ENCODE measurements at places on chromosomes 16 and 17. TPM values are rescaled to one million over a fixed set of nuclear protein-coding genes. Genes with fewer than 3 reads are reported as not detected.

DNA sequence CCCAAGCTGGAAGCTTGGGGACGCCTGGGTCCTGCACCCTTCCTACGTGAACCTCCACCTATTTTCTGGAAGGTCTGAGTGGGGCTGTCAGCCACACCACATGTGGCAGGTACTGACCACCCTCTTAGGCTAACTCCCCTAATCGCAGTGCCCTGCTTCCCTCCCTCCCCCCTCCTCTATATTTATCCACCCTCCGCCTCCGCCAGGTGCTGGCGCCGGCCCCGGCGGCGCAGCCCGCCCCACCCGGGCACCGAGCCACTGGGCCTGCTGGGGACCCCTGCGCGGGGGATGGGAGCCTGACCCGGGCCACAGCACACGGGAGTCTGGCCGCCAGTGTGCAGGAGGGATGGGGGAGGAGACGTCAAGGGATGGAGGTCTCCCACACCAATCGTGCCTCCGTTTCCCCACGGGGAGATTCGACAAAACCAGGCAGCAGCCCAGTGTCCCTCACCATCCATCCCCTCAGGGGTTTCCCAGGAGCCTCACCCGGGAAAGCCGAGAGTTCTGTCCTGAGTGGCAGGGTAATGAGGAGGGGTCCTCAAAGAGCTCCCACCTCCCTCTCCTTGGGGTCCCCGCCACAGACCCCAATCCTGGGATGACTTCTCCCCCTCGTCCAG lies 1.3 kb downstream of the PLEKHH3 start:
- ATAC-seq, result no peak

GRCh38 chr17:83149029-83149725 lies 69.8 kb downstream of the METRNL start:
- ATAC-seq, result no peak

- ATAC-seq, result no peak
These were observed 47.1 kb upstream of the MYOCD start for GRCh38 chr17:12618557-12618956.

DNA sequence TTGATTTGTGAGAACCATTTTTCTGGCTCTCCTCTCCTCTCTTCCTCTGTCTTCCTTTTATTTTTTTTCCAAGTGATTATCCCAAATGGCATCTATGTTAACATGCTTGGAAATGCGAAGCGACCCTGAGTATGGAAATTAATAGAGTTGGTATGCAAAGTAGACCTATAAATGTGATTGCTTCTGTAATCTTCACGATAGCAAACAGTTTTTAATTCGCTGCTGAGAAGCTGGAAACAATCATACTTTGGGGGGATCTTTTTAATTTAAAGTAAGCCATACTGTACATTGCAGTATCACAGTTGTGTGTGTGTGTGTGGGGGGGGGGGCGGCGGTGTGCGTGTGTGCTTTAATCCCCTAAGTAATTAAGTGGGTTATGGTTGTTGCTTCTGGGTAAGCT lies 233.3 kb downstream of the CDH13 start:
- ATAC-seq, result no peak

- ATAC-seq, result no peak
These were observed 37.3 kb upstream of the VWA3A start for GRCh38 chr16:22054847-22055590.

DNA sequence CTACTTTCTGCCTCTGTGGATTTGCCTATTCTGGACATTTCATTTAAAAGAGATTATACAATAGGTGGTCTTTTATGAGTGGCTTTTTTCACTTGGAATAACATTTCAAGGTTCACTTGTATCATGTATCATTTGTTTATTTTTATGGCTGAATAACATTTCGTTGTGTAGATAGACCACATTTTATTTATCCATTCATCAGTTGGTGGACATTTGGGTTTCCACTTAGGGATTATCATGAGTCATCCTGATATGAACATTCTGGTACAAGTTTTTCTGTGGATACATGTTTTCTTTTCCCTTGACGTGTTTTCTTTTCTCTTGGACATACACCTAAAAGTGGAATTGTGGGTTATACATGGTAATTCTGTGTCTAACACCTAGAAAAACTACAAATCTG lies 25.3 kb downstream of the PRSS54 start:
- no peak for ATAC-seq

Gene SULT1A2
- 0.32 TPM for total RNA-seq

DNA sequence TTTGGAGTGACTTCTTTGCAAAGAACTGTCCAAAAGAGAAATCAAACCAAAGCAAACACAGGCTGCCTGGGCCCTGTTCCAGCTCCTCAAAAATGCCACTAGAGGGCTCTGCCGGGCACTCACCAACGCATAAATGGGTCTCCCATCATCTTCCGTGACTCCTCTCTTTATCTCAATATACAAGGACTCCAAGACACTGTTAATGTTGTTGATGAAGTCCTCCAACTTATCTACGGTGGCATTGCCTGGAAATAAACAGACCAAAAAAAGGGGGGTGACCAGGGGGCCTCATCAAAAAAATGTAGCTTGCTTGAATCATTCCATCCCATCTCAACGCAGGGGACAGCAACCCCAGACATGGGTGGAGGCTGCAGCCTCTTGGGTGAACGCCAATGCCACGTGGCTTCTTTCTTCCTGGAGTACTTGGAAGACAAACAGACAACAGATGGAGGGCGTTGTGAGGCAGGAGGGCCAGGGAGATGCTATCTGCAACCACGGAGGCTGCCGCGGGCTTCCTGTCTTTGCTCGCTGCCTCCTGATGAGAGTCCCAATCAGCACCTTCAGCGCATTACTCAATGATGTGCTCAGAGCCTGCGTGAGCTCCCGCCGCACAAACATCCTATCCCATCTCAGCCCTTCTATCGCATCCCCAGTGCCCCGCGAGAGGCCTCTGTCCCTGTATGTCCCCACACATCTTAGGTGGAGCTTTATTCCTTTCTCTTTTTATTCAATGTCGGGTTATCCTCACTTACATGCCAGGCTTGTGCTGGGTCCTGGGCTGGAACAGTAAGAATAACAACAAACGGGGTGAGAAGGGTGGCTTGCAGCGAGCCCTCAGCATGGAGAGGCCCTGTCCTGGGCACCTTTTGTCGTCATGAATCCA lies 32.0 kb downstream of the KDM8 start:
- ATAC-seq, result peak; percentile 53

Gene SEPTIN12
- total RNA-seq, result not detected

Gene MED1
- total RNA-seq, result 18.7 TPM

Measured in esophagus mucosa (tissue), 1 donor.